ENCODE measurements at places on chromosomes 2 and 18. TPM values are rescaled to one million over a fixed set of nuclear protein-coding genes. Genes with fewer than 3 reads are reported as not detected.

DNA sequence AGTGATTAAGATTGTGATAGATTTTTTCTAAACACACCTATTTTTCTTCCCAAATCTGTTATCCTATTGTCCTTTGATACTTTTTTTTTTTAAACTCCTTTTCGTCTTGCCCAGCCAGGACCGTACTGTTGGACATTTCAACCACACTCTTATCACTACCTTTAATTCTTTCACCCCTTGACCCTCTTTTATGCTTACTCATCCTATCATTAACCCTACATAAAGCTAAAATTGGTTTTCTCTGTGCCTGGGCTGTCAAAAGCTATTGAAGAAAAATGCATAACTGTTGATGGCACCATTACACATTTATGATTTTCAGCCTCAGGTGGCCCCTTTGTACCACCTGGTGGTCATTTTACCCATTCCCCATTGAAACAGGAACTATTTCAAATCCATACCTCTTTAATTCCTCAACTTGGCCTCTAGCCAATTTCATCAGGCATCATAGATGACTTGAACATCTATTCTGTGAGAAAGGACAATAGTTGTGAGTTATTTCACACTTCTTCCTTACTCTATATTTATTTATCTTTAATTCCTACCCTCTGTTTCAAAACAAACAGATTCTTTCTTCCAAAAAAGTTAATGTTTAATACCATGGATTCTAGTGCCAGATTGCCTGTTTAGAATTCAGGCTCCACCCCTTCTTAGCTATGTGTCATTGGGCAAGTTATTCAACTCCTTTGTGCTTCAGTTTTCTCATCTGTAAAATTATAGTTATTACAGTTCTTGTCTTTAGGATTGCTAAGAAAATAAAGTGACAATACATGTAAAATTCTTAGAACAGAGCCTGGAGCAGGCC lies 258.6 kb downstream of the CAMKMT start:
- H3K36me3 ChIP-seq: no peaks in the 10 kb centered on the region
- H3K4me1 ChIP-seq: no peaks in the 10 kb centered on the region
- DNase-seq: no peak
- H3K27me3 ChIP-seq: no peaks in the 10 kb centered on the region
- H3K4me3 ChIP-seq: no peak overlapping the region

DNA sequence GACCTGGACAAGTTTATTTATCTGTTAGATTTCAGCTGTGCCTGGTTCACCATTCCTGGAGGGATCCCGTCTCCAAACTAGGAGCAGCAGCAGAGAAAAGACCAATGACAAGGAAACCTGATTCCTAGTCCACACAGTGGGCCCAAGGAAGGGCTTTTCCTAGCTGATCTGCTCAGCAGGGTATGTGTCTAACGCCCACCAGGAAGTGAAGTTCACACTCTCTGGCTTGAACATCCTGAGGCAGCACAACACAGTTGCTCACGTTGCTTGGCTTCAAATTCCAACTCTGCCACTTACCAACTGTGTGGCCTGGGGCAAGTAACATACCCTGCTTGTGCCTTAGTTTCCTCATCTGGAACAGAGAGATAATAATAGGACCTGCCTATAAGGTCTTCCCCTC lies 42.9 kb downstream of the XDH start:
- DNase-seq: no peak
- H3K27me3 ChIP-seq: no peaks in the 10 kb centered on the region
- no peaks in the 10 kb centered on the region for H3K36me3 ChIP-seq
- H3K27ac ChIP-seq: no peak overlapping the region
- no peak overlapping the region for H3K4me3 ChIP-seq

GRCh38 chr2:121561617-121562268 lies 31.1 kb downstream of the RNU4ATAC start:
- no peak overlapping the region for H3K27ac ChIP-seq
- H3K27me3 ChIP-seq: no peaks in the 10 kb centered on the region
- peak; percentile 73 for DNase-seq
- H3K4me1 ChIP-seq: peaks cover 2% of the 10 kb centered on the region
- H3K36me3 ChIP-seq: no peaks in the 10 kb centered on the region

DNA sequence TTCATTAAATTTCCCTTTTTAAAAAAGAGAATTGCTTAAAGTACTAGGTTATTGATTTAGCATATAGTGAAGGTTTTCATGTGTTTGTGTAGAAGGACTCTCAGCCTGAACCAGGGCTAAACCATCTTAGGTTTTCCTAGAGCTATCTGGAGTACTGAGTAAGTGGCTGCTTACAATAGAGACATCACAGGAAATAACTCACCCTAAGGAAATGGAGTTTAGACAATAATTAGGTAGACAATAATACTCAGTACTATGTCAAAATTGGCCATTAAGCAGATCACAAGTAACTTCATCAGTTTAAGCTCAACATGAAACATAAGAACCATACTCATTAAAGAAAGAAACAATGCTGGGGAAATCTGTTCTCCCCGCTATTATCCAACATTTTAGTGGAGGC lies 240.0 kb downstream of the RND3 start:
- H3K4me3 ChIP-seq: no peak overlapping the region
- no peaks in the 10 kb centered on the region for H3K4me1 ChIP-seq
- DNase-seq: no peak
- H3K36me3 ChIP-seq: no peaks in the 10 kb centered on the region

DNA sequence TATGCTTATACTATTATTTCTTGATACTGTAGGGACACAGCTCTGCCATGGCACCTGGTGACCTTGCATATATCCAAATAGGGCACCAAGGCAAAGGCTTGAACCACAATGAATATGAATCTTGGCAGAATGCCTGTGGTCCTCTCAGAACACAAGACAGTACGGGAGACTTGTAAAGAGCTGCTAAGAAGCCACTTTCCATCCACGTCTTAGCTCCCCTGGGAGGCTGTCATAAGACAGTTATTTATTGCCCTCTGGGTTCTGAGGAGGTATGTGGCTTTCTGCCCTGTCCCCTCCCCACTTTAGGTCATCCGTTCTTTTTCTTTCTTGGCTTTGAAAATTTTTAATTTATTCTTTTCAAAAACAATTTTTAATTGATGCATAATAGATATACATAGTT lies 29.8 kb upstream of the MRPL33 start:
- no peaks in the 10 kb centered on the region for H3K4me1 ChIP-seq
- no peaks in the 10 kb centered on the region for H3K27me3 ChIP-seq
- no peak overlapping the region for H3K27ac ChIP-seq
- no peak overlapping the region for H3K4me3 ChIP-seq
- DNase-seq: no peak

UGT1A8 gene
- not detected for total RNA-seq

CD8A gene
- total RNA-seq: not detected

DNA sequence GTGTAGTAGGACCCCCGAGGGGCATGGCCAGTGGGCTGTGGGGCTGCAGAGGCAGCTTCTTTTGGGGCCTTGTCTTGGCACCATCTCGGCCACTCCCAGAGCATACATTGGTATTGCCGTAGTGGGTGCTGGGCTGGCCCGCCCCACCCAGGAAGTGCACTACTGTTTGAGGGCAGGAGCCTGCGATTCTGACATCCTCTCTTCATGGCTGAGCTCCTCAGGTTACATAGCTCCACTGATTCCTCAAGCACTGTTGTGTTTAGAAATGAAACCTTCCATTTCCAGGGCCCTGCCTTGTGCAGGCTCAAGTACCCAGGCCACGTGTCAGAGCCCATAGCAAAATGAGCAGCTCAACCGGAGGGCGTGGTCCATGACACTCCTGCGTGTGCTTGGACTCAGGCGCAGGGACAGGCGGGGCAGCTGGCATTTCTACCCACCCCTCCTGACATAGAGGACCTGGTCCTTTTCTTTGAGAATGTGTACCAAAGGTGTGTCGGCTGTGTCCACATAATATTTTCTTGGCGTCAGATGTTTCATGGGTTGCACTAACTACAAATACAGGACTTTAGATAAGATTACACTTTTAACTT lies 67.9 kb downstream of the DGKD start:
- peaks cover 2% of the 10 kb centered on the region for H3K36me3 ChIP-seq
- no peak overlapping the region for H3K27ac ChIP-seq
- H3K4me1 ChIP-seq: peaks cover 10% of the 10 kb centered on the region
- H3K4me3 ChIP-seq: no peak overlapping the region
